ELR (cell line): ENCODE measurements at places on chromosomes 2 and 18.

- DNase-seq = peak; percentile 95
These were observed 97.6 kb downstream of the NDUFA10 start for GRCh38 chr2:239927424-239927981.

DNA sequence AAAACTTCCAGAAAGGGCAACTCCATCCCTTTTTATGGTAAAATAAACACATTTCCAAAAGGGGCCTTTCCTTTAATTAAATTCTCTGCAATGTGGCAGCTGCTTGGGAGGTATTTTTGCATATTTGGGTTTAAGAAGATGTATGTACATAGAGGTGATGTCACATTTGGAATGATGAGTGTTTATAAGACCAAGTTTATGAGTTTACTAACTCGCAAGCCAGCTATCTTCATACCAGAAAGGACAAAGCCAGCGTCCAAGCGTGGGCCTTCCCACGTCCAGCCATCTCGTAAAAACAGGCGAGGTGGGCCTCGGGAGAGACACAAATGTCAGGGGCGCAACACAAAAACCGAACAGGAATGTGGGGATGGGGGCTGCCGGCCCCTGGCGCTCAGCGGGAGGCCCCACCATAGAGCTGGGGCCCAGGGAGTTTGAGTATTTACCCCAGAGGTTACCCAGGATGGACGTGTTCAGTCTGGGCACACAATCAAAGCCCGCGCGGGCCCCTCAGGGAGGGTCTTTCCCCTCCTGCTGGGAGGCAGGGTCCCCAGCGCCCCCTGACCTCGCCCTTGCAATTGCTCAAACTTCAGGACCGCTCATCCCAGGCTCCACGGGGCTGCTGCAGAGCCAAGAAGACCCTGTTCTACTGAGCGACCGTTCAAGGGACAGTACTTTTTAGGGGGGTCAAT lies 137.3 kb downstream of the TWIST2 start:
- no peak for DNase-seq

DNA sequence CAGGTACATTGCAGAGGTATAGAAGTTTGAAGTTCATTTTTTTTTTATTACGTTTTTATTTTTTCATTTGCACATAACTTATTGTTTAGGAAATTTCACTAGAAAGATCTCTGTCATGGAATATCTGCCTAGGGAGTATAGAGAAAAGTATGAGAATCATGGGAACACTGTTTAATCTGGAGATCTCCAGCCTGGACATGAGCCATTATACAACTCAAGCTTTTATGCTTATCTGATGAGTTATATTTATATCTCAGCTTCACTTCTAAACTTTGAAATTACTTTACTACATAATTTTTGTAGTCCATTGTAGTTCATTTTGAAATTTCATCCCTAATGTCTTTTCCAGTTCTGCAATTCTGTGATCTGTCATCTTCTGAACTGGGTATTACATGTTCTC lies 515.6 kb downstream of the ERBB4 start:
- DNase-seq = no peak

- DNase-seq = peak; percentile 50
These were observed 1193.4 kb downstream of the DSC3 start for GRCh38 chr18:29849144-29849543.

- DNase-seq = no peak
These were observed 98.3 kb downstream of the MYCN start for GRCh38 chr2:16038621-16039020.
